ENCODE measurements at places on chromosomes 5 and 9. TPM values are rescaled to one million over a fixed set of nuclear protein-coding genes. Genes with fewer than 3 reads are reported as not detected.

- no peak overlapping the region for H3K4me3 ChIP-seq
- DNase-seq: peak; percentile 98
- peak overlapping the region; percentile 94 for H3K27ac ChIP-seq
- H3K4me1 ChIP-seq: no peaks in the 10 kb centered on the region
- no peaks in the 10 kb centered on the region for H3K36me3 ChIP-seq
- H3K27me3 ChIP-seq: no peaks in the 10 kb centered on the region
Measured at GRCh38 chr9:121725008-121725775, 73.8 kb downstream of the DAB2IP start.

DNA sequence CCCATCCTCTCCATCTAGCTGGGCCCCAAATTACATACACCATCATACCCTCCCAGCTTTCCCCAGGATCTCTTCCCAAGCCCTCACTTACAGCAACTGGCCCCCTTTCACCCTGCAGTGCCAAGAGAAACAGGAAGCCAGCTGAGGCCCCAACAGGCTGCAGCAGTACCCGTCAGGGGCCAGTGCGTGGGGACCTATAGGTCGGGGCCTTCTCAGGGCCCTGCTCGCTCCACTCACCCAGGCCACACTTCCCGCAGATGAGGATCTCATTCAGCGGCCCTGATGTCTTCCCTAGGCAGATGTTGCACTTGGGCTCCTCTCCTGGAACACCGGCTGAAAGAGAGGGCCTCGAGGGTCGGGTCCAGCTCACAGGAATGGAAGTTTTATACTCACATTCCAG, 6.8 kb downstream of the PHF19 start:
- no peaks in the 10 kb centered on the region for H3K36me3 ChIP-seq
- peak overlapping the region; percentile 85 for H3K27ac ChIP-seq
- H3K4me3 ChIP-seq: no peak overlapping the region
- no peak for DNase-seq
- peaks cover 14% of the 10 kb centered on the region for H3K4me1 ChIP-seq
- no peaks in the 10 kb centered on the region for H3K27me3 ChIP-seq

- no peaks in the 10 kb centered on the region for H3K27me3 ChIP-seq
- no peak overlapping the region for H3K4me3 ChIP-seq
- no peaks in the 10 kb centered on the region for H3K36me3 ChIP-seq
- H3K4me1 ChIP-seq: no peaks in the 10 kb centered on the region
- DNase-seq: no peak
Measured at GRCh38 chr5:120093178-120093577, 370.9 kb upstream of the PRR16 start.

GRCh38 chr5:107523029-107523680, 147.6 kb downstream of the EFNA5 start:
- no peaks in the 10 kb centered on the region for H3K27me3 ChIP-seq
- no peak overlapping the region for H3K27ac ChIP-seq
- no peak for DNase-seq
- peaks cover 17% of the 10 kb centered on the region for H3K4me1 ChIP-seq
- H3K36me3 ChIP-seq: no peaks in the 10 kb centered on the region

The KCNT1 gene
- total RNA-seq: not detected
